ENCODE measurements at places on chromosomes 12 and 14.

GRCh38 chr14:92496191-92496857, 17.3 kb upstream of the RIN3 start:
- DNase-seq = no peak

DNA sequence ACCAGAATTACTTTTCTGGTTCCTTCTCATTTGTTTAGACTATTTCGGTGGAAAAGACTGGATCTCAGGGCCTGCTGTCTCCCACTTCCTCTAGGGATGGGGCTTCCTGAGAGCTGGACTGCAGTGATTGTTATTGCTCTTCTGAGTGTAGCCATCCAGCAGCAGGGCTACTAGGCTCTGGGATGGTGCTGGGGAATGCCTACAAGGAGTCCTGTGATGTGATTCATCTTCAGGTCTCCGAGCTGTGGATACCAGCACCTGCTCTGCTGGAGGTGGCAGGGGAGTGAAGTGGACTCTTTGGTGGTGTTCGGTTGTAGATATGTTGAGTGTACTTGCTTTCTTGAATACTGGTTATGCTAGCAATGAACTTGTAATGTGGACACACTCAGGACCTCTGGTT, 42.7 kb downstream of the AEBP2 start:
- no peak for DNase-seq

DNA sequence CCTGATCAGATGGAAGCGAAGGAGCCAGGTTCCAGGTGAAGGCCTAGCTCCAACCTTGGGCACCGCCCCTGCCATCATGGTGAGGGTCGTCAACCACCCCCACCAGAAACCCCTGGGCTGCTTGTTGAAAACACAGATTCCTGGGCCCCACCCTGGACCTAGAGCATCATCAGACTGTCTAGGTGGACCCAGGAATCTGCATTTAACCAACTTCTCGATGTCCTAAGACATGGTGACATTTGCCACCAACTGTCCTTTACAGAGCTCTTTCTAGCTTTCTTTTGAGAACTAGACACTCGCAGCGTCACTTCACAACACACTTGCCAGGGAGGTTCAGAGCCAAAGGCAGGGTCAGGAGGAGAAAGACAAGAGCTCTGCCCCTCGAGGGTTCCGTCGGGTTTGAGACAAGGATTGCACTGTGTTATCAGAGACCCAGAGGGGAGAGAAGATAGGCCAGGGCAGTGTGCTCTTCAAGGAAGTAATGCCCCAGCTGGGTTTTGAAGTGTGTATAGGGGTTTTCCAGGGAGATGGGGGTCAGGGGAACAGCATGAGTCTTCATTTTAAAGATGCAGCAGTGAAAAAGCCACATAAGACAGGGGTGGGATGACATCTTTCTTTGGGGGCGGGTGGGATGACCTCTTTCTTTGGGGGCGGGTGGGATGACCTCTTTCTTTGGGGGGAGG, 24.6 kb downstream of the RFLNA start:
- no peak for DNase-seq

DNA sequence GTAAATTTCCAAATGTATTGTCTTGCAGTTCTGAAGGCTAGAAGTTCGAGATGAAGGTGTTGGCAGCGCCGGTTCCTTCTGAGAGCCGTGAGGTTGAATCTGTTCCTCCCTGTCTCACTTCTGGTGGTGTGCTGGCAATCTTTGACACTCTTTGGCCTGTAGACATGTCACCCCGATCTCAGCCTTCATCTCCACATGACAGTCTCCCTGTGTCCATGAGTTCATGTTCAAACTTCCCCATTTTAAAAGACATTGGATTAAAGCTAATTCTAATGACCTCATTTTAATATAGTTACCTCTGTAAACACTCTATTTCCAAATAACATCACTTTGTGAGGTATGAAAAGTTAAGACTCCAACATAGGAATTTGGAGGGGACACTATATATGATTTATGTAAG, 4.1 kb upstream of the RBM19 start:
- no peak for DNase-seq

DNA sequence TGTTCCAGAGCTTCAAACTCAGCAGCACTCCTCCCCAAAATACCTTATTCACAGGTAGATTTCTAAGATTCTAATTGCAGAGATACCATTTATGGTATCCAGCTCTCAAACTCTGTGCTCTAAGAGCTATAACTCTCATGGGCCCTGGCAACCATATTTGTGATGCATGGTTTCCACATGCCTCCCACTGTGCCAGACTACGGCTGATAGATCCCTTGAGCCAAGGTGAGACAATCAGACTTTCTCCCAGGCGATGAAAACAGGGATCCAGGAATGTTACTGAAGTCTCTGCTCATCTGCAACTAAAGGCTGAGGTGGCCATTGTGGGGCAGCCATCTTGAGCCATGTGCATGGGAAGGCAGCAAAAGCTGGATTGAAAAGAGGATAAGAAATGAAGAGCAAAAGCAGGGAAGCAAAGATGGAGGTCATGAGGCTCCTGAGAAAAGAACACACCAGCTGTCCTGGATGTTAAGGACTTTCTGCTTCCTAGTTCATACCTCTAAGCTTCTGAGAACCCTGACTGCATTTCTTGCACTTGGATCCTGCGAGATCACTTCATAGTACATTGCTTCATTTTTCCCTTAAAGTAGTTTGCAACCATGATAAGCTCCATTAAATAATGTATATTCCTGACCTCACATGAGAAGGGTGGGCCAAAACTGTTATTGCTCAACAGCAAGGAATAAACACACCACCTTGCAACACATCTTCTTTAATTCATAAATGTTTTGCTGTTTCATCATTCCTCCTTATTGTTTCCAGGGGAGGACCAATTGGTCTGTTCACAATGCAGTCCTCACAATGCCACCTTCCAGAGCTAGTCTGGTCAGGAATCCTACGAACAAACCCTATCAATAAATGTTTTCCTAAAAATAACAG, 5.4 kb downstream of the EGLN3 start:
- no peak for DNase-seq

GRCh38 chr12:121189619-121190155, 20.2 kb upstream of the P2RX4 start:
- DNase-seq = no peak

- DNase-seq = no peak
Observed at GRCh38 chr14:65933400-65934069, 521.0 kb downstream of the FUT8 start.

DNA sequence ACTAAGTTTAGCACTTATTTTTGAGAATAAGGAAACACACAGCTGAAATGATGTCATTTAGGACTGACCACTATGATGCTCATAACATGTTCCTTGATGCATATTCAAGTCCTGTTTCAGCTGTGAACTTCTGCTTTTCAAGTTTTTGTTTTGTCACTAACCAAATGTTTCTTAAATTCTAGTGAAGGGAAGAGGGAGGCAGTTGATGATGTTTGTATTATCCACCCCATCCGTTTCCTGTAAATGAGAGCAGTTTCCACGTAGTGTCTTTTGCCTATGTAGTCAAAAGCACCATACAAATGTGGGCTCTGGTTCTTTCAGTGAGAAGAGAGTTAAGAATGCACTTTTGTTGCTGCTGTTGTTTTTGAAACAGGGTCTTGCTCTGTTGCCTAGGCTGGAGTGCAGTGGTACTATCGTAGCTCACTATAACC, 491.8 kb downstream of the PCNX1 start:
- DNase-seq = no peak

DNA sequence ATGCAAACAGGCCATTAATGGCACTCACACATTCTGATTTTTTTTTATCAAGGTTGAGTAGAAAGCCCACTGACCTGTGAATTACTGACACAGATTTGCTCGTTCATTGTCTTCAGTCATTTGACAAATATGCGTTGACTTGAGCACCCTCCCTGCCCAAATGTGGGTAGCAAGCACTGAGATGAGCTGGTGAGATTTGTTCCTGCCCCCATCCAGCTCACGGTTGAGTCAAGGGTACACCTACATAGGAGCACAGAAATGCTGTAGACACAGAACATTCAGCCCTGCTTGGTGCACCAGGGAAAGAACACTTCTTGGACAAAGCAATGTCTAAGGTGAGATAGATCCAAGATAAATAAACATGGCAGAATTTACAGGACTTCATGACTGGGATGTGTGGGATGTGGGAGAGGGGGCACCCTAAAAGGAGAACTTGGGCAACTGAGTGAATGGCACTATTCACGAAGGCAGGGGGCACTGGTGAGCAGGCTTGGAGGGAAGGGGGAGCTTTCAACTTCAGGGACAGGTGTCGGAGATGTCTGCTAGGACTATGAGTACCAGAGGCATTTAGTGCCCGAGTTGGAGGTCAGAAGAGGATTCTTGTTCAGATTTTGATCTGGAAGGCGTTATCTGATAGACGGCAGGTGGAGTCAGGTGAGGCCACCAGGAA, 213.4 kb downstream of the VRK1 start:
- DNase-seq = no peak

DNA sequence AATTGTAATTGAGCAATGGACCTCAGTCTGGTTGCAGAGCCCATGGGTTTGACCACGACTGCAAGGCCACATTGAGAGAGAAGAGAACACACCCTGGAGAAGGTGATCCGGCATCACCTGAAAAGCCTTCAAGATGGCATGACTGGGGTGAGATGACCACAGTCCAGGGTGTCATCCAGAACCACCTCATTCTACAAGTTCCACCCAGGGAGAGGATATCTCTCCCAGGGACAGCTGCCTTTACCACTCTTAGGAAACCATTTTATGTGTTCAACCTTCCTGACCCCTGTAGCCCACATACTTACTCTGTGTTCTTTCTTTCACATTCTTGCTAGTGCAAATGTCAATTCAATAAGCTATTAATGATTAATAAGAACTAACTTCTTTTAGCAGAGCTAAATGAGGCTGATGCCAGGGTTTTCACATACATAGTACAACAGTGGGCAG, 43.4 kb upstream of the CPM start:
- no peak for DNase-seq

GRCh38 chr14:68577802-68578541, 214.9 kb downstream of the ZFP36L1 start:
- no peak for DNase-seq

GRCh38 chr14:104968153-104968527, 10.0 kb downstream of the AHNAK2 start:
- no peak for DNase-seq

DNA sequence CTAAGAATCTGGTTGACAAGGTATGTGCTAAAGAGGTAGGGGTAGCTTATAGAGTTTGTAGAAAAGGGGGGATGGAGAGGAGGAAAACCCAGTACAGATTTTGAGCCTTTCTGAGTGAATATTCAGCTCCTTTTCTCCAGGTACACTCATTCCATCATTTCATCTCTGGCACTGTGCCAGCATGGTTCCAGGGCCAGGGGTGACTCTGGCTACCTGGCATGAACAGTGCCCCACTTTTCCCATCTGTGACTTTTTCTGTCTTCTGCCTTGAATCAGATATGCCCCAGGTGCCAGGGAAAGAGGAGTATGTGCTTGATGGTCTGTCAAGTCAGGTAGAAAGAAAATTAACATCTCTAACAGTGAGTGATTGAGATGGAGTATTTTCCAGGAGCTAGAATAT, 175.7 kb downstream of the CACNA1C start:
- DNase-seq = no peak

- DNase-seq = no peak
Observed at GRCh38 chr12:87804386-87804785, 224.8 kb downstream of the C12orf50 start.

DNA sequence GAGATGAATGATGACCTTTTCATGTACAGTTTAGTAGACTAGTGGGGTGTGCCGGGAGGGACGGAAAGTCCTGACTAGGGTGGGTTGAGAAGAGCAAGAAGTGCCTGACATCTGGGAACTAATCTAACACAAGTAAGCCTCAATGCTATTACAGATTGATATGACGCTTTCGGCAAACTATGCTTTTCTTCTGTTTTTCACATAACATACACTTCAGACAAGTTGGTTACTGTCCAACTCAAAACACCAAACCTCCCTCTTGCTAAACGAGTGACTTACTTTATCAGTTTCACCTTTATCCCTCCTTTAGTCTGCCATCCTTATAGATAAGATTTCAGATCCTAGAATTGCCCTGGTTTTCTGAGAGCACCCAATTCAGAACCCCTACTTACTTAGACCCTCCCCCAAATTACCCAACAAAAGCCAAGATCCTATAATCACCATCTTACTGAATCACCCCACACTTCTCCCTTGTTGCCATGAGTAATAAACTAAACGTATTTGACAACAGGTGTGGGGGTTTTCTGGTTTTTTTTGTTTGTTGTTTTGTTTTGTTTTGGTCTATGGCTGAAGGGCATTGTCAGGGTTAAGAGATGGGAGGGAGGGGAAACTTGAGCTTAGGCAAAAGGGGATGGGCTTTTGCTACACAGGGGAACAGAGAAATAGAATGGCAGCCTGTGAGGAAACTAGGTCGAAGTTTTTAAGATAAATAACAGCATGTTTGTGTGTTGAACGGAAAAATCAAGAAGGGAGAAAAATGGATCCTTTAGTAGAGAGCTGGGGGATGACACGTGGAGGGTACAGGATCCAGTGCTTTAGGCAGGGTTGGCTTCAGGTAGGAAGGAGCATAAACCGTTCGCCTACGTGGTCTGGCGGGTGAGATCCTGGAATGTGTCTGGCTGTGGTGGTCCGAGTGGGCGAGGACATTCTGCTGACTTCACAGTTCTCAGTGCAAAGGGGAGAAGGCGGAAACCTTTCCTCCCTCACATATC, 6.1 kb upstream of the PSMA3 start:
- DNase-seq = no peak

- peak; percentile 14 for DNase-seq
Observed at GRCh38 chr12:99043319-99043914, 398.3 kb downstream of the APAF1 start.

- DNase-seq = no peak
Observed at GRCh38 chr12:24494401-24494800, 454.5 kb downstream of the BCAT1 start.

GRCh38 chr14:93708311-93708734, 80.0 kb downstream of the PRIMA1 start:
- DNase-seq = no peak

DNA sequence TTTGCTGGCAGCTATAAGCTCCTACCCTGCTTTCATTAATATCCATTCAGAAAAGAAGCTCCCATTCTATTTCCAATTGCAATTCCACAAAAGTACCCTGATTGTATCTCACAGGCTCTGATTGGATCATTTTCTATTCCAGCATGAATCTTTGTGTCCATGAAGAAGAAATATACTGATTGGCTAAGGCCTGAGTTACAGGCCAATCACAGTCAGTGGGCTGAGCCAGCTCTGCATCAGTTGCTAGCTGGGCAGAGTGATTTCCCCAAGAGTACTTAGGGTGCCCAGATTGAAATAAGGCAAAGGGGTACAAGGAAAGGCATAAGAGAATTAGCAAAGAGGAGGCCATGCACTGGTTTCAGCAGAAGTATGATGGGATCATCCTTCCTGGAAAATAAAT, 14.4 kb downstream of the ART4 start:
- no peak for DNase-seq

DNA sequence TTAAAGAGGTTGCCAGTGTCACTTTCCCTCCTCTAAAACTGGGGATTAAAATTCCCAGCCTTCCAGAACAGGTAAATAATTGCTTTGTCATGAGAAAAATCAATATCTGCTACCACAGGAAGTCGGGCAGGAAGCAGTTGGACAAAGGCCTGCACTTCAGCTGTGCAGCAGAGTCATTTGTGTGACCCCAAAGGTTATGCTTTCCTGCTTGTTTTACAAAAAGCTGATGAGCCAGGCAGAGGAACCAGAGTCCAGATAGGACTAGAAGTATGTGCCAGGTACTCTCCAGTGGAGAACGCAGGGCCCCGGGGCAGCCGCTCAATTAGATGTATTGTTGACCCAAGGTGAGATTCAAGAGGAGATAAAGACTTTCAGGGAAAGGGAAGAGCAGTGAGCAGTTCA, 117.1 kb upstream of the FRMD6 start:
- DNase-seq = no peak

GRCh38 chr14:38120109-38120508, 87.6 kb upstream of the SSTR1 start:
- no peak for DNase-seq
